Activated naive CD8-positive, alpha-beta T cell treated with anti-CD3 and anti-CD28 coated beads for 36 hours (primary cell): ENCODE measurements at places on chromosomes 4 and X.

DNA sequence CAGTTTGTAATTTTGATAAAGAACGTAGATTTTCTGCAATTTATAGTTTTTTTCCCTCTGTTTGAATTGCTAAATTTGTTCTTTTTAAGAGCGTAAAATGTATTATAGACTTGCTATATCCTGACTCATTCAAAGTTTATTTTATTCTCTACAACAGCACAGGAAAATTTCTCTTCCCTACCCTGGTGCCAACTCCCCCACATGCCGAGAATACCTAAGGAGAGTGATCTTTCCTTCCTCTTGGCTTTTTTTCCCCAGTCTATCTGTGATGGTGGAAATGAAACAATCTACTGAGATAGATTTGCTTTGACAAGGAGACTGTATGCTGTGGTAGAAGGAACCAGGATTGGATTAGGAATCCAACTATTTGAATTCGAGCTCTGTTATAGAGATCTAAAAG is 271.6 kb downstream of the TLL1 start:
- no peak for DNase-seq

- no peak for DNase-seq
These were observed 1638.1 kb upstream of the PABPC4L start for GRCh38 chr4:135839712-135840111.

DNA sequence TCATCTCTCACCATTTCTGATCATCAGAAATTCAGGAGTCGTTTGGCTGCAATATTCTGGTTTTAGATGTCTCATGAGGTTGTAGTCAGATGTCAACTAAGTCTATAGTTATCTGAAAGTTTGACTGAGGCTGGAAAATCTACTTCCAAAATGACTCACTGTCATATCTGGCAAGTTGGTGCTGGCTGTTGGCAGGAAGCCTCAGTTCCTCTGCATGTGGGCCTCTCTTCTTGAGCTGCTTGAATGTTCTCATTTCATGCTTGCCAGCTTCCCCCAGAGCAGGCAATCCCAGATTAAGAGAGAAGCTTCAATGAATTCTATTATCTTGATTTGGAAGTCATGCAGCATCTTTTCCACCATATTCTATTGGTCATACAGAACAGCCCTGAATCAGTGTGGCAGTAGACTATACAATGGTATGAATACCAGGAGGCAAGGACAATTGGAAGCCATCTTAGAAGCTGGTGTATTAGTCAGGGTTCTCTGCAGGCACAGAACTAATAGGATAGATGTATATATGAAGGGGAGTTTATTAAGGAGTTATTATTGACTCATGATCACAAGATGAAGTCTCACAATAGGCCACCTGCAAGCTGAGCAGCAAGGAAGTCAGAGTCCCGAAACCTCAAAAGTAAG is 46.8 kb upstream of the ELF2 start:
- peak; percentile 8 for DNase-seq

- DNase-seq, result no peak
These were observed 101.0 kb upstream of the UBQLN2 start for GRCh38 chrX:56462389-56462788.

DNA sequence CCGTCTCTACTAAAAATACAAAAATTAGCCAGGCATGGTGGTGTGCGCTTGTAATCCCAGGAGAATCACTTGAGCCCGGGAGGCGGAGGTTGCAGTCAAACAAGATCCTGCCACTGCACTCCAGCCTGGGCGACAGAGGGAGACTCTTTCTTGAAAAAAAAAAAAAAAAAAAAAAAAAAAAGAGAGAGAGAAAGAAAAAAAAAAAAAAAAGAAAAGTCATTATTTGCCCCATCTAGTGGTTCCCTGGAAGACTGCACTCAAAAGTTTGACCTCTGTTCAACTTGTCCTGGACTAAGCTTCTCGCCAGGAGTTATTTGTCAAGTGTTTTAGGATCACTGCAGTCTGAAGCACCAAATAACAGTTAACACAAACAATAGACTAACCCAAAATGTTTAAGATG is 45.3 kb upstream of the KCTD8 start:
- no peak for DNase-seq

DNA sequence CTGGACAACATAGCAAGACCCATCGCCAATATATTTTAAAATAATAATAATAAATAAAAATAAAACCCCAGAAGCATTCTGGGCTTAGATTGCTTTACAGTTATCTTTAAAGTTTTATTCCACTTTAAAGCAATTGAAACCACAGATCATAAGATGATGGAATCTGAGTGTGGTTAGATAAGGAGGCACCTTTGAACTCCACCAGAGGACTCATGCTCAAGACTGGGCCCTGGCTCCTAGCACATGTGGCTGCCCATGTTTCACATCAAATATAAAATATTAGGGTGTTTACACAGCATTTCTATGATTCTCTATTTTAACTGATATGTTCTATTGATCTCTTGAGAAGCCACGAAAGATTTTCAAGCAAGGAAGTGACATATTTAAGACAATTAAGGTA is 52.6 kb upstream of the BBS12 start:
- DNase-seq, result no peak

DNA sequence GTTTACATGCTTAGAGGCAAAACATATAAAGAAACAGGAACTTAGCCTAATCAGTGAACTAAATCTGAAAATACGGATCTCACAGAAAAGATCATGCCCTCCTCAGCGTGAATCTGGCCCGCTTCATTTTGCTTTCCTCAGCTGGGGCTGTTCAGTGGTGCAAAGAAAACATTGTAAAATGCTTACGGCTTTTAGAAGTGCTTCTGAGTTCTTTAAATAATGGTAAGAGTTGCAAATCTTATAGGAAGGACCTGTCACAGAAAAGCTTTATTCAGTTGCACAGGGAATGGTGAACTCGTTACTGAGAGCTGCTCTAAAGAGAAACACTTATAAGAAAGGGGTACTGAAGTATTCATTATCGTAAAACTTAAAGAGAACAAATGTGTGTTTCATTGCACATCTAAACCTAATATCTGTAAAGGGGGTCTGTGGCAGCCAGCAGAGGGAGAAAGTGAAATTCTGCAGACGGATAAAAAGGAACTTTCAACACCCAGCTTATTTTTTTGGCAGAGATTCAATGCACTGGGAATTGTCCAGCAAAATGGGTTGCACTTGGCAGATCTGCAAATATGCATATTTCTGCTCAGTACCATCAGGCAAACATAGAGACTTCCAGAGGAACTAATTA is 139.2 kb upstream of the ANK2 start:
- DNase-seq, result no peak

GRCh38 chr4:143486314-143486713 is 27.2 kb upstream of the SMARCA5 start:
- no peak for DNase-seq

DNA sequence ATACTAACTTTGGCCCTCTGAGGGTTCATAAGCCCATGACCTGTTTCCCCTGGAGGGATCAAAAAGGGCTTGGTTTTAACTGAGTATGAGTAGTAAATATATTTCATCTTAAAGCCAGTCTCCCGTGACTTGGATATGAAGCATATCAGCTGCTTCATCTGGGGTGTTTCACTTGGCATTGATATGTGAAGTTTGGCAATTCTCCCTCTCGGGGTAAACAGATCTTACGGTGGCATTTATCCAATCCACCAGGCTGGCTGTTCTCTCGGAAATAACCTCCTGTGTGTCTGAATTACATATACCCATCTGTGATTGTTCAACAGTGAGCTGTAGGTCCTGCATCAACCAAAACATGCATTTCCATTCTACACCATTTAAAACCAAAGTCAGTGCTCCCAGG is 130.7 kb downstream of the ADAM29 start:
- no peak for DNase-seq

- DNase-seq, result no peak
These were observed 27.4 kb upstream of the CCSER1 start for GRCh38 chr4:90099812-90100211.

DNA sequence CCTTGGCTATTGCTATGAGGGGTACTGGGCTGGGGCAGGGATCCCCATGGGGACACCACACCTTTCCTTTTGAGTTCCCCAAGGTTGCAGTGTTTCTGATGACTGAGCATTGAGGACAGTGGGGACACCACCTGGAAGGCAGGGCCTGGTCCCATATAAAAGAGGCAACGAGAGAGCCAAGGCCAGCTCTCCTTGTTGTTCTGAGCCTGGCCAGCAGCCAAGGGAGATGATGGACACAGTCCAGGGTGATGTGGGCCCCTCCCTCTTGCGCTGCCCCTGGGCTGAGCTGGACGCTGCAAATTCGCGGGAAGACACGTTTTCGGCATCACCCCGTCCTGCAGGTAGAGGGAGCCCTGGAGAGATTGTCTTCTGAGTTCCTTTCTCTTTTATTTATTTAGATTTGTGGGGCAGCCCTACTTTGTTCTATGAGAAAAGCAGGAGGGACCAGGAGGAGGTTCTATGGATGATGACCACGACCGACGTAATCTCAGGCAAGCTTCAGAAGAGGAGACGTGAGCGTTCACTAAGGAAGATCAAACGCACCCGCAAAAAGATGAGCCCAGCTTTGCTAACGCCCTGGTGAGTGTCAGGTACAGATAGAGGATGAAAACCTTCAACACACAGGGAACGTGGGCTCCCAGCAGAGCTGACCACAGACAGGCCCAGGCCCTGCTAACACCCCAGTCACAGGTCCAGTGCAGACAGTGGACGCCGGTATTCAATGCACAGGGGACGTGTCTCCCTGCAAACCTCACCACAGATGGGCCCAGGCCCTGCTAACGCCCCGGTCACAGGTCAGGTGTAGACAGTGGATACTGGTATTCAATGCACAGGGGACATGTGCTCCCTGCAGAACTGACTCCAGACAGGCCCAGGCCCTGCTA is 97.4 kb downstream of the SHOX start:
- DNase-seq, result no peak

DNA sequence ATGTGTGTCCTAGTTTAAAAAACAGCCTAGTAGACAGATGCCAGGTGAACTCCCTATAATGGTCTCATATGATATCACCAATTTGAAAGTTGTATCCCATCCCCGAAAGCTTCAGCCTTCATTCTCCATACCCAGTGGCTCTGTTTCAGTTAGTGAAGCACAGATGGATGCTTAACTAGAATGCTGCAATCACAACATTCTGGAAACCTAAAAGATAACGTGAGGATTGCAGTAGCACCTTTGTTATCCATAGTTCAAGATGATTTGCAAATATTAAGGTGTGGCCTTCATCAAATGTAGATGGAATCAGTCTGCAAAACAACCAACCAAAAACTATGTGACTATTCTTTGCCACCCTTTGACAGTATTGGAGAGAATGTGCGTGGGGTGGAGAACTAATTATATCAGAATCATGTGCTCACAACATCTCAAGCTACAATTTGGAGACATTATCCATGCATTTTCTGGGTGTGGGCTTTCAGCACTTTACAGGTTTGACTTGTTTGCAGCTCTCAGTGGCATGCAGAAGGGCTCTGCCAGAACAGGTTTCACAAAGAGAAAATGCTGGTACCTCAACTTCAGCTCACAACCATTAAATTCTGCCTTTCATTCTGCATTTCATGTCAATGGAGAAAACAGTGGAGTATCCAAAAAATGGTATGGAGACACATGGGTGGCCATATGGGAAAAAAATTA is 18.3 kb upstream of the PPID start:
- DNase-seq, result no peak

DNA sequence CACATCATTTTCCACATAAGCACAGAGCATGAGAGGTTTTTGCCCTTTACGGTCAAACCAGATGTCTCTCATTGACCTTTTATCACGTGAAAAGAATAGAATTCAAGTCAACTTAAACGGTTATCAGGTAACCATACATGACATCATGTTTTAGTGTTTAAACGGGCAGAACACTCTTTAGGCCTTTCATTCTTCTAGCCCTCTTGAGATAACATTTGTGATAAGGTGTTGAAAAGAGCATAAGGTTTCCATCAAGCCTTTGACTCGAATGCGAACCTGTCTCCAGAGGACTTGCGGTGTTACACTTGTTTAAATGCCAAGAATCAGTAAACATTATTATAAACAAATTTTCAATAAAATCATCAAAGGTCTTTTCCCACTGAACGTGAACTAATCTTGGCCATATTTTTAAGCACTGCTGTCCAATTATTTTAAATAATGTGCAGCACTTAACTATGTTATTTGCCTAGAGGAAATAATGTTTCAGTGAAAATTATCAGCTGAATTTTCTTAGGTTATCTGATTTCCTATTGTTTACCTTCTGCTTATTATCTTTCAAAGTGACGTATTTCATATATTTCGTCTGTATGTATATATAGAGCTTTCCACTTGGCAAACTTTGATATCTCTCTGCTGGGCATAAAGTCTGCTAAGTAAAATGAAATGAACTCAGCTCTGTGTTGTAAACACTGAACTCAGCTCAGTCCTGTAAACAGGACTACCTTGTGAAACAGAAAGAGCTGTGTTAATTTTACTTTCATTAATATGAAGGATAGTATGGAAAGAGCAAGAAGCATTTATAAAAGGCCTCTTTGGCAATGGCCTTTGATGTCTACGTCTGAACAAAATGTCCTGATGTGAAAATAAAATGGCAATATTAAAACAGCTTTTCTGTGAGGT is 33.3 kb downstream of the TENM3 start:
- DNase-seq, result no peak

GRCh38 chrX:102515975-102516941 is at the start of gene TMSB15A:
TSS of gene TMSB15A (minus strand) at chrX:102516739.
- DNase-seq, result peak; percentile 57

GRCh38 chr4:167581449-167581965 is 347.2 kb upstream of the SPOCK3 start:
- DNase-seq, result no peak

GRCh38 chrX:129472116-129472515 is 51.2 kb downstream of the SMARCA1 start:
- no peak for DNase-seq

- no peak for DNase-seq
These were observed 112.8 kb upstream of the ATXN3L start for GRCh38 chrX:13432414-13433297.

GRCh38 chr4:167419468-167420140 is 185.3 kb upstream of the SPOCK3 start:
- DNase-seq, result no peak

DNA sequence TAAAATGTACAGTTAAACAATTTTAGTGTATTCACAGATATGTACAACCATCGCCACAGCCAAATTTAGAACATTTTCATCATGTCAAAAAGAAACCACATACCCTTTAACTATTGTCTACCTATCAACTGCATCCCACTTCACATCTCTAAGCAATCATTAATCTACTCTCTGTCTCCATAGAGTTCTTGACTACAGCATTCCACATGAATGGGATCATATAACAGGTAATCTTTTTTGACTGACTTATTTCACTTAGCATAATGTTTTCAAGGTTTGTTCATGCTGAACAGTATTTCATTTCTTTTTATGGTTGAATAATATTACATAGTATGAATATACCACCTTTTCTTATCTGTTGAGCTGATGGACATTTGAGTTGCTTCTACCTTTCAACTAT is 281.4 kb upstream of the EDA2R start:
- no peak for DNase-seq
